ENCODE measurements at places on chromosomes 12 and 14. TPM values are rescaled to one million over a fixed set of nuclear protein-coding genes. Genes with fewer than 3 reads are reported as not detected.

GRCh38 chr12:65881348-65881961 is 57.2 kb downstream of the HMGA2 start:
- DNase-seq, result peak; percentile 46

DNA sequence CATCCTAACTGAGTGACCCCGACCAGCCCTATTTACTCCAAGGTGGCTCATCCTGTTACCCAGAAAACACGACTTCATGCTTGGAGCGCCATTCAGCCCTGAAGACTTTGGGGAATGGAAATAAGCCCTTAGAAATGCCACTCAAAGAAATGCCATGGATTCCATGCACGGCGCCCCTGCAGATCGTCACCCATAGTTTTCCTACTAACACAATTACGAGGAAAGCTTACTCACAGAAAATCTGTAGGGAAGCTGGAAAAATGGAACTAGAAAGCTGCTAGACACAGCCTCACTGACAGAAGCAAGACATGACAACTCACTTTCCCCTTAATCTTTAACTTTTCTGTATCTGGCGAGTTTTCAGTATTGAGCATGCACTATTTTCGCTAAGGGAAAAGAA is 19.5 kb downstream of the NUAK1 start:
- DNase-seq, result no peak

- DNase-seq, result no peak
Measured at GRCh38 chr14:25521616-25522015, 471.7 kb upstream of the STXBP6 start.

DNA sequence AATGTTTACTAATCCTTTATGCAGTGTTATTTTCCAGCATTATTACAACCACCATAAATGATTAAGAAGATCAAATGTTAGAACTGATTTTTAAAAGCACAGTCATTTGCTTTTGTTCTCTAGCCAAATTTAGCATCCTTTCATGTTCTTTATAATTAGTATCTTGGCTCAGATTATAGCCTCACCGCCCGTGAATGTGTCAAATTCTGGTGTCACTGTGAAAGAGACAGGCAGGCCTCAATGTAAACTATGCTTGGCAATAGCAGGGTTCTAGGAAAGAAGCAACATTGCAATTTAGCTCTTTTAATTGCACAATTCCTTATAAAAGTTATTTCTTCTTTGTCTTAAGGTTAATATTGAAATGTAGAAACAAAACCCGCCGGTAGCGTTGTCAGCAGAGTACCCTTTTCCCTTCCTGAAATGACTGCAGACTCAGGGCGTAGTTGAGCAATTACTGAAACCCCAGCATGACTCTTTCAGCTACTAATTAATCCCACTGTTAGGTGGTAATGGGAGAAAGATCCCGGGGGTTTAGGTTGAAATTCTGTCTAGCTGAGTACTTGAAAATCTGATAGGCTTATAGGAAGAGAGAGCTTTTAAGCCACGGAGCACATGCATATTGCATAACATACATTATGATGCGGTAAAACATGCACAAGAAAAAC is 1600.5 kb upstream of the SEL1L start:
- DNase-seq, result no peak

GRCh38 chr12:132517740-132518100 is 27.8 kb downstream of the FBRSL1 start:
- no peak for DNase-seq

DNA sequence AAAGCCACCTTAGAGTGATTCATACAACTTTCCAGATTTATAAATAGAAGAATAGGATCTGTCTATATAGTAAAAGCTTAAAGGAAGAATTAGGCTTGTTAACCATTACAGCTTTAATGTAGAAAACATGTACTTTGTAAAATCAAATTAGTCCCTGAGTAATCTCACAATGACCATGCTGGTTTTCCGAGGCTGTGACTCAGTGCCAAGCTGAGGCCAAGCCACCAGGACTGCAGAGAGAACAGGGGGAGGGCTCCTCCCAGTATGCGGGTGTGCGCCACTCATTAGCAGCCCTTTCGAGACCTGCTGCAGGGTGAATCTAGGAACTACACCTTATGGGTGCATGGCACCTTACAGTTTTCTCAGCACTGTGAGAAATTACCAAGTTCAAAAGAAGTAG is 167.0 kb downstream of the EFCAB11 start:
- DNase-seq, result no peak

GRCh38 chr12:124410354-124411175 is 115.7 kb downstream of the RFLNA start:
- DNase-seq, result no peak

DNA sequence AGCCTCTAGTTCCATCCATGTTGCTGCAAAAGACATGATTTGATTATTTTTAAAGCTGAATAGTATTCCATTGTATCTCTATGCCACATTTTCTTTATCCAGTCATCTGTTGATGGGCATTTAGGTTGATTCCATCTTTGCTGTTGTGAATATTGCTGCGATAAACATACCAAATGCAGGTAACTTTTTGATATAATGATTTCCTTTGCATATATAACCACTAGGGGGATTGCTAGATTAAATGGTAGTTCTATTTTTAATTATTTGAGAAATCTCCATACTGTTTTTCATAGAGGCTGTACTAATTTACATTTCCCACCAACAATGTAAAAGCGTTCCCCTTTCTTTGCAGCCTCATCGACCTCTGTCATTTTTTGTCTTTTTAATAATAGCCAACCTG is 342.5 kb downstream of the MDGA2 start:
- DNase-seq, result no peak

- peak; percentile 77 for DNase-seq
Measured at GRCh38 chr12:11705010-11705409, 55.5 kb downstream of the ETV6 start.

DNA sequence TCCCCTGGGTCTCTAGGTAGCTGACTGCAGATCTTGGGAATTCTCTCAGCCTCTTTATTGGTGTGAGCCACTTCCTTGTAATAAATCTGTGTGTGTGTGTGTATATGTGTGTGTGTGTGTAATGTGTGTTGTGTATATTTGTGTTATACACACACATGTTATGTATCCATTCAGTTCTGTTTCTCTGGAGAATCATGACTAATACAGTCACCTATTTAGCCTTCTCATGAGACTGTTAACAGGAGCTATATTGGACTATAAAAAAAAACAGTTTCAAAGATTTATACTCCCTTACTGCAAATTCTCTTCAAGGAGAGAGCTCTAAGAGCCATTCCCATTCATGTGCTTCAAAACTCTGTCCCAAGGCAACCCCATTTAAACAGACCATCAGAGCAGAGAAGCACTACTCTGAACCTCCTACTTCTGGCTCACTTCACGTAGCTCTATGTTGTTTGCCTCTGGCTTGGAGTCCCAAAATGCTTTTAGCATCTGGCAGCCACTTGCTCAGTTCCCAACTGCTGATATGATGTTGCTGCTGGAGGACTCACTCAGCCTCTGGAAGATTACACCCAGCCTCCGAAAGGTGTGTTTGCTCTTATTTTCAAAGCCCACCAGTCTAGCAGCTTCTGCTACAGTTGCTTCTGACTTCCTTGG is 48.7 kb upstream of the KITLG start:
- no peak for DNase-seq

TGM1 gene
- polyA plus RNA-seq, result not detected

TAMALIN gene
- polyA plus RNA-seq, result 40.1 TPM

ITFG2 gene
- 19.1 TPM for polyA plus RNA-seq

VDR gene
- 16.4 TPM for polyA plus RNA-seq

Measured in CD14-positive monocyte (primary cell).